ENCODE measurements at places on chromosomes 6 and 20. TPM values are rescaled to one million over a fixed set of nuclear protein-coding genes. Genes with fewer than 3 reads are reported as not detected.

PLN gene
- total RNA-seq = not detected

WFDC12 gene
- 0.96 TPM for total RNA-seq

STK38 gene
- 19.2 TPM for total RNA-seq

TGM2 gene
- total RNA-seq = 67.5 TPM

TNF gene
- 4.3 TPM for total RNA-seq

POPDC3 gene
- 4.3 TPM for total RNA-seq

SCUBE3 gene
- under 0.01 TPM for total RNA-seq

PPP1R14C gene
- 89.9 TPM for total RNA-seq

PKIB gene
- 9.2 TPM for total RNA-seq

SPATS1 gene
- total RNA-seq = not detected

RBM24 gene
- 0.96 TPM for total RNA-seq

KCNQ2 gene
- not detected for total RNA-seq

SNPH gene
- total RNA-seq = 3.4 TPM

GCNT2 gene
- total RNA-seq = 8.4 TPM

KIFC1 gene
- total RNA-seq = 0.85 TPM

TNXB gene
- total RNA-seq = 0.48 TPM

SGK1 gene
- total RNA-seq = 12.8 TPM

LTB gene
- not detected for total RNA-seq

DDX43 gene
- 0.48 TPM for total RNA-seq

TRIM40 gene
- not detected for total RNA-seq

TMC2 gene
- not detected for total RNA-seq

HLA-G gene
- total RNA-seq = 11.1 TPM

TSBP1 gene
- not detected for total RNA-seq

FAM184A gene
- 0.24 TPM for total RNA-seq

SIGLEC1 gene
- total RNA-seq = not detected

ACTL10 gene
- 2.7 TPM for total RNA-seq

TUBE1 gene
- total RNA-seq = 20.0 TPM

GPLD1 gene
- total RNA-seq = 0.21 TPM

CD83 gene
- 4.6 TPM for total RNA-seq

SLCO4A1 gene
- 1.1 TPM for total RNA-seq

LKAAEAR1 gene
- not detected for total RNA-seq
